Neural progenitor cell (in vitro differentiated cells): ENCODE measurements at places on chromosomes 5 and 9.

GRCh38 chr5:73319036-73319435 is 129.5 kb downstream of the FOXD1 start:
- H3K27me3 ChIP-seq, result peaks cover 12% of the 10 kb centered on the region
- H3K27ac ChIP-seq, result no peak overlapping the region
- H3K4me3 ChIP-seq, result no peak overlapping the region
- H3K4me1 ChIP-seq, result no peaks in the 10 kb centered on the region
- H3K36me3 ChIP-seq, result no peaks in the 10 kb centered on the region

DNA sequence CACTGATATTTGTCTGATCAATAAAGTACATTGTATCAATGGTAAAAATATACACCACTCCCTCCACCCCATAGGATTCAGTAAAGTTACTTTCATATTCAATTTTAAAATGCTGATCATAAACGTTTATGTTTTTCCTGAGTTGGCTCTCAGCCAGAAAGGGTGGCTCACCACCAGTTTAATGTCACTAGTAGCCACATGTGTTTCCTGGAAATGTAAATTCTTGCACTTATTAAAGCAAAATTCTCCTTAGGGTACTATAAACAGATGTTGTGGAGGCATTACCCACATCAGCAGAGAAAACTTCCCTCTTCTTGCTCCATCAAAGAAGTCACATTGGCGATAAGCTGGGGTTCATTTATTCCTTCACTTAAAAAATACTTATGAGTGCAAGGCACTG is 210.3 kb downstream of the SREK1 start:
- H3K27ac ChIP-seq, result no peak overlapping the region
- no peaks in the 10 kb centered on the region for H3K36me3 ChIP-seq
- no peaks in the 10 kb centered on the region for H3K27me3 ChIP-seq
- no peaks in the 10 kb centered on the region for H3K4me1 ChIP-seq
- no peak overlapping the region for H3K4me3 ChIP-seq

DNA sequence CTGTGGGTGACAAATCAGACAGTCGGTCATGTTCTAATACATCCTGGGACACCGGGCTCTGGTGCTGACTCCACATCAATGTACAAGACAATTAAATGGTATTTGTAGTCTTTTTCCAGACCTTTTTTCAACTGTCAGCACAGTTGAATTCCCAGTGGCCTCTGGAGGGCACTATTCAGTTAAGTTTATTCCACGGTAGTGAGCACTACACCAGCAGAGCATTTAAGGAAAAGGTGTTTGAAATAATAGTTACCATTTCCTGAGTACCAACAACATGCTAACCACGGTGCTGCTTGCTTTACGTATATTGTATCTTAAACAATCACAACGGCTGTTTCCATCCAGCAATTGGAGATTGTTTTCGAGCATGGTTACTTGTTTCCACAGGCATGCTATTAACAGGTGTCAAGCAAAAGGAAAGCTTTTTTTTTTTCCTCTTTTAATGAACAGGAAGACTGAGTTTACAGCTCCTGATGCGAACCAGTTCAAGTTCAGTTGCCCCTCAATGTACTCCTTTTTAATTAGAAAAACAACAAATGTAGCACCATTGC is 186.7 kb downstream of the PDZD2 start:
- H3K4me1 ChIP-seq, result no peaks in the 10 kb centered on the region
- no peaks in the 10 kb centered on the region for H3K27me3 ChIP-seq
- H3K36me3 ChIP-seq, result no peaks in the 10 kb centered on the region
- no peak overlapping the region for H3K4me3 ChIP-seq
- peak; percentile 76 for DNase-seq

DNA sequence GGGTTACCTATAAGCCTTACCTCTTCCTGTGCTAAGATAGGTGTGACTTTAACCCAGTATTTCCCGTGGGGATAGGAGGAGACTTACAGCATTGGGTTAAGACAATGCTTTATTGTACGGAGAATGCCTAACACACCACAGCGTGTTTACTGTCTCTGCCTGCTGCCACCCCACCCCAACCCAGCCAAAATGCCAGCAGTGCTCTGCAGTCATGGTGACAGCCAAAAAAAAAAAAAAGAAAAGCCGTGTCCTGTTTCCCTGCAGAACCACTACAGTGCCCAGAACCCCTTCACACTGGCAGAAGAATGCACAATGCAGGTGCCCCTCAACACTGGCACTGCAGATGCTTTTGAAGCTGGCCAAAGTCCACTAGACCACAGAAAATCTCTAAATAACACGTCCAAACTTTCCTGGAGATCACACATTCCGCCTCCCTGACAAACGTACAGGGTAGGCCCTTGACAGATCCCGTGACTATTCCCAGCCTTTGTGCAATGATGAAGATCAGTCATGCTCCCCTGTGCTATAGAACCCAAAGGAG is 102.2 kb downstream of the SERINC5 start:
- H3K4me1 ChIP-seq, result peaks cover 24% of the 10 kb centered on the region
- no peaks in the 10 kb centered on the region for H3K27me3 ChIP-seq
- no peak for DNase-seq
- no peak overlapping the region for H3K4me3 ChIP-seq
- H3K27ac ChIP-seq, result no peak overlapping the region

- DNase-seq, result no peak
- no peaks in the 10 kb centered on the region for H3K27me3 ChIP-seq
- H3K4me3 ChIP-seq, result no peak overlapping the region
- no peaks in the 10 kb centered on the region for H3K4me1 ChIP-seq
These were observed 399.1 kb upstream of the NMUR2 start for GRCh38 chr5:152804179-152804578.

GRCh38 chr5:139886213-139886612 is 90.6 kb downstream of the PSD2 start:
- H3K4me1 ChIP-seq, result no peaks in the 10 kb centered on the region
- peaks cover 14% of the 10 kb centered on the region for H3K27me3 ChIP-seq
- no peak overlapping the region for H3K27ac ChIP-seq
- no peaks in the 10 kb centered on the region for H3K36me3 ChIP-seq
- no peak overlapping the region for H3K4me3 ChIP-seq
- no peak for DNase-seq
